ENCODE measurements at places on chromosomes 3 and 15. TPM values are rescaled to one million over a fixed set of nuclear protein-coding genes. Genes with fewer than 3 reads are reported as not detected.

The CDHR4 gene
- total RNA-seq = not detected

The AMT gene
- 33.4 TPM for total RNA-seq

The TUSC2 gene
- total RNA-seq = 19.8 TPM

The ARHGEF26 gene
- 6.2 TPM for total RNA-seq

The RTP3 gene
- total RNA-seq = not detected

The GOLGA8B gene
- total RNA-seq = 156 TPM

The PAK6 gene
- total RNA-seq = 11.1 TPM

The C3orf49 gene
- not detected for total RNA-seq

The FBXO40 gene
- not detected for total RNA-seq

The JMJD7 gene
- total RNA-seq = 27.6 TPM

The SI gene
- not detected for total RNA-seq

The IL17RB gene
- total RNA-seq = 1.4 TPM

The INSYN1 gene
- total RNA-seq = 12.7 TPM

The TNFSF10 gene
- 1.2 TPM for total RNA-seq

The FGF12 gene
- total RNA-seq = 0.97 TPM

The LPCAT4 gene
- 91.1 TPM for total RNA-seq

The COLQ gene
- total RNA-seq = 10.0 TPM

The LDHAL6B gene
- not detected for total RNA-seq

The PSTPIP1 gene
- not detected for total RNA-seq

The INKA1 gene
- 9.4 TPM for total RNA-seq

The RYR3 gene
- total RNA-seq = 3.8 TPM

The AVEN gene
- 6.8 TPM for total RNA-seq

The NOX5 gene
- total RNA-seq = 0.07 TPM

The SKOR1 gene
- 1.1 TPM for total RNA-seq

The GASK1A gene
- 0.75 TPM for total RNA-seq

The CAND2 gene
- total RNA-seq = 14.0 TPM

The BCHE gene
- 6.4 TPM for total RNA-seq

The P2RY12 gene
- total RNA-seq = not detected

The DUOX1 gene
- 7.2 TPM for total RNA-seq

The DZIP3 gene
- 27.2 TPM for total RNA-seq

The LOXL1 gene
- total RNA-seq = 69.0 TPM

The BFSP2 gene
- total RNA-seq = not detected

The TCF12 gene
- 192 TPM for total RNA-seq

The SLCO2A1 gene
- total RNA-seq = 25.5 TPM

The NPAP1 gene
- 0.51 TPM for total RNA-seq

The HDC gene
- total RNA-seq = not detected

The CAMKV gene
- total RNA-seq = 0.14 TPM

The BSN gene
- 0.67 TPM for total RNA-seq

The MNS1 gene
- total RNA-seq = 2.5 TPM

The PRKCI gene
- total RNA-seq = 64.0 TPM

The UCN2 gene
- 0.60 TPM for total RNA-seq

The CADPS gene
- 3.3 TPM for total RNA-seq

The AGBL1 gene
- not detected for total RNA-seq

The LMAN1L gene
- 0.35 TPM for total RNA-seq

The TRH gene
- total RNA-seq = 0.13 TPM

The PLSCR2 gene
- 0.31 TPM for total RNA-seq

The IREB2 gene
- total RNA-seq = 90.1 TPM

The LYZL4 gene
- not detected for total RNA-seq

The FEZF2 gene
- not detected for total RNA-seq

The C3orf18 gene
- total RNA-seq = 15.1 TPM

Data from mesothelial cell of epicardium (in vitro differentiated cells).